Esophagus squamous epithelium (tissue), 5 donors: ENCODE measurements at places on chromosomes 5 and 9. TPM values are rescaled to one million over a fixed set of nuclear protein-coding genes. Genes with fewer than 3 reads are reported as not detected.
A peak's percentile ranks its signal among the peaks of the same experiment; 100 is the strongest.

C5orf52 gene
- not detected for total RNA-seq

WNT8A gene
- not detected for total RNA-seq

GGTA1 gene
- 29.9 TPM for total RNA-seq

STPG3 gene
- total RNA-seq: not detected

CAMK4 gene
- total RNA-seq: 2.7 TPM

NMUR2 gene
- total RNA-seq: not detected

GRXCR2 gene
- not detected for total RNA-seq

- no peak for DNase-seq
- H3K27me3 ChIP-seq: no peaks in the 10 kb centered on the region
- H3K4me1 ChIP-seq: no peaks in the 10 kb centered on the region
- H3K4me3 ChIP-seq: no peak overlapping the region
Observed at GRCh38 chr5:84259283-84260045, 125.2 kb downstream of the EDIL3 start.

DNA sequence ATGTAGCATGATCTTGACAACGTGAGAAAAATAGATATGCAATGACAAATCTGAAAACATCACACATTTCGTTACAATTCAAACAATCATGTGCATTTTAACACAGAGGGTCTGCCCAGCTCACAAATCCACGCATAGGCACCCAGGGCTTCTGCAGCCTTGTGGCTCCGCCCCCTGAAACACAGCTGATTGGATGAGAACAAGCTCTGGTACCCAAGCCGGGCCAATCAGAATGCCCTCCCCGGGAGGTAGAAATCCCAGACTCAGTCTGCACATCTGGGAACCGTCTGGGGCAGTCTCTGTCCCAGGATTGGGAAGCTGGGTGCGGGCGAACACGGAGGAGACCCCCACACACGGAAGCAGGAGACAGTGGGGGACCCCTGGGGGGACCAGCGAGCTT is 137.5 kb downstream of the GAPVD1 start:
- H3K27me3 ChIP-seq: no peaks in the 10 kb centered on the region
- DNase-seq: no peak
- no peak overlapping the region for H3K4me3 ChIP-seq
- no peaks in the 10 kb centered on the region for H3K4me1 ChIP-seq
- no peak overlapping the region for H3K27ac ChIP-seq

DNA sequence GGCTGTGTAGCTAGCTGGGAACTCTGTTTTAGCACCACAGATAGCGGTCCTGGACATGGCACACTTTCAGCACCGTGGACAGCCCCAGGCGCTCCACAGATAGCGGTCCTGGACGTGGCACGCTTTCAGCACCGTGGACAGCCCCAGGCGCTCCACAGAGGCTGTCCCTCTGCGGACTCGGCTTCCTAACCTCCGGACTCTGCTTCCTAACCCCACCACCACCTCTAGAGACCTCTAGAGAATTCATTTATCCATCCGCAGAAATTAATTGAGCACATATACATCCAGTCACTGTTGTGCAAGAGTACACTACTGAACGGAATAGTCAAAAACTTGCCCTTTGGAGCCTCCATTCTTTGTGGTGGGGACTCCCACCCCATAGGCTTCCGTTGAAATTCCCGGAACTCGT is 27.4 kb downstream of the UNC5A start:
- H3K27me3 ChIP-seq: no peaks in the 10 kb centered on the region
- no peaks in the 10 kb centered on the region for H3K4me1 ChIP-seq
- H3K27ac ChIP-seq: no peak overlapping the region
- DNase-seq: no peak

DNA sequence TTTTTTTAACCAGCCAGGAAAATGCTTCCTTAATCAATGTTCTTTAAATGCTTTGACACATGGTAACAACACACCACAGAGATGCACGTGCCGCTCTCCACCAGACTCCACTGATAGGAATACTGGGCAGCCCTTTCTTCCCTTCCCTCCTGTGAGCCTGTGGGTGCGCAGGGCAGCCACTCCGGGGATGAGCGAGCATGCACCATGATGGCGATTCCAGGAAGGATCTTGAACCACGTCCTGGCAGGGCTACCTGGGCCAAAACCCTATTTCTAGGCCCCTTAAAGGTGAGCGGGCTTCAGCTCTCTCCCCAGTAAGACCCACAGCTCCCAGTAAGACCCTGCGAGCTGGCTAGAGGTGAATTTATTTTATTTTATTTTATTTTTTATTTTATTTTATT is 128.2 kb downstream of the MVB12B start:
- no peak overlapping the region for H3K27ac ChIP-seq
- DNase-seq: no peak
- H3K36me3 ChIP-seq: no peaks in the 10 kb centered on the region
- no peak overlapping the region for H3K4me3 ChIP-seq
- no peaks in the 10 kb centered on the region for H3K27me3 ChIP-seq
- no peaks in the 10 kb centered on the region for H3K4me1 ChIP-seq

DNA sequence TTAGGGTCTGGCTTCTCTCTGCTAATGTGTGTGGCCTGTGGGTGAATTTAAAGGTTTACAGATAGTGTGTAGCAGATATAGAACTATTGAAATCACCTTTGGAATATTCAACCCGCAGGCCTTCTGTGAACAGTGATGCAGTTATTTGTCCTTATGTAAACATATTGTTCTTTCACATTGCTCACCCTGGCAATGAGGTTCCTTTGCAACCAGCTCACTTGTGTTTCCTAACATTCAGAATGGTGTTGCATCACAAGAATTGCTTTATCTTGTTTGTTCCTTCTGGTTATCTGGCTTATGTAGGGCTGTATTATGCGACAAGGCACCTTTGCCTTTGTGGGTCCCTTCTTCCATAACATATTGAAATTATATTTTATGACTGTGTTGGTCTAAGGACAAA is 370.3 kb downstream of the NNT start:
- no peaks in the 10 kb centered on the region for H3K27me3 ChIP-seq
- H3K4me1 ChIP-seq: no peaks in the 10 kb centered on the region
- H3K4me3 ChIP-seq: no peak overlapping the region
- no peak for DNase-seq

- H3K27ac ChIP-seq: peak overlapping the region; percentile 68
- DNase-seq: no peak
Observed at GRCh38 chr9:129451089-129451656, 169.7 kb downstream of the C9orf50 start.

DNA sequence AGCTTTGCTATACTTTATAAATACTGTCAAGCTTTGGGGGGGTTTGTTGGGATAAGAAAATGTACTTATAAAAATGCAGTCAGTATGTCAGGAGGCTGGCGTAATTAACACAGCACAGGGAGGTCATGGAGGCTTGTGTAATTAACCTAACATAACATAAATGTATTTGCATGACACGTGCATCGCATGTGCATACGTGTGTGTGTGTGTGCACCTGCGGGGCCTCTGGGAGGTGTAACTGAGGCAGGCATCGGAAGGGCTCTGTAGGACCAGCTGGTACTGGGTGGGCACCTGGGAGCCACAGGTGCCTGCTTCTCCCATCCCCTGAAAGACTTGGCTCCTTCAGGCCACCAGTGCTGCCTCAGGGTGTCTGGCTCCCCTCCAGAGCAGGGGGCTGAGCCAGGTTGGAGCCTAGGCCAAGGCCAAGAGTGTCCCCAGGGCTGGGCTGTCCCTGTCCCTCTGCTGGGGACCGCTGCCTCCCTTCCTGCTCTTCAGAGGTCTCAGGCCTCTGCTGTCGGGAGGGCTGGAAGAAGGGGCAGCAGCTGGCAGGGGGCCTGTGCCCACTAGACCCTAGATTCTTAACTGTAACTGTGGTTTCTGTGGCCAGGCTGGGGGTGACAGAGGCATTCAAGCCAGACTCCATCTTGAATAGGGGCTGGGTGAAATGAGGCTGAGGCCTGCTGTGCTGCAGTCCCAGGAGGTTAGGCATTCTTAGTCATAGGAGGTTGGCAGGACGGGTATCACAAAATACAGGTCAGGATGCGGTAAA is 9.0 kb downstream of the FCN2 start:
- no peak overlapping the region for H3K27ac ChIP-seq
- H3K4me1 ChIP-seq: no peaks in the 10 kb centered on the region
- no peak overlapping the region for H3K4me3 ChIP-seq
- DNase-seq: no peak
- H3K36me3 ChIP-seq: no peaks in the 10 kb centered on the region
- H3K27me3 ChIP-seq: no peaks in the 10 kb centered on the region

- no peak overlapping the region for H3K27ac ChIP-seq
- no peak for DNase-seq
- H3K4me1 ChIP-seq: no peaks in the 10 kb centered on the region
- no peak overlapping the region for H3K4me3 ChIP-seq
- no peaks in the 10 kb centered on the region for H3K27me3 ChIP-seq
Observed at GRCh38 chr5:42555797-42556196, 132.6 kb downstream of the GHR start.

DNA sequence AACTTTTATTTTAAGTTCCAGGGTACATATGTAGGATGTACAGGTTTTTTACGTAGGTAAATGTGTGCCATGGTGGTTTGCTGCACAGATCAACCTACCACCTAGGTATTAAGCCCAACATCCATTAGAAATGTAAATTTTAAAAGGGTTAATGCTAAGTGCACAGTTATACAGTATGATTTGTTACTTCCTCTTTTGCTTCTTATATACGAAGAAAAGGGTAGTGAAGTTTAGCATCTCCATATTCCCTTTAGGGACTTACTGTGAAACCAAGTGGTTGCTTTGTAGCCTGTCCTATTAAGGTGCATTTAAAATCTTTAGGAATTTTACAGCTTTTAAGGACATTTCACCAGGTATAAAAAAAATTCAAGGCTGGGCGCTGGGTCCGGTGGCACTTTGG is 46.4 kb downstream of the RBM27 start:
- H3K27me3 ChIP-seq: no peaks in the 10 kb centered on the region
- H3K4me3 ChIP-seq: no peak overlapping the region

GRCh38 chr5:3351581-3352442 is 243.8 kb upstream of the IRX1 start:
- H3K4me1 ChIP-seq: no peaks in the 10 kb centered on the region
- no peak overlapping the region for H3K27ac ChIP-seq
- H3K27me3 ChIP-seq: no peaks in the 10 kb centered on the region
- no peaks in the 10 kb centered on the region for H3K36me3 ChIP-seq
- DNase-seq: no peak
- no peak overlapping the region for H3K4me3 ChIP-seq

- peak overlapping the region; percentile 67 for H3K4me3 ChIP-seq
- no peak overlapping the region for H3K27ac ChIP-seq
- no peak for DNase-seq
- H3K27me3 ChIP-seq: no peaks in the 10 kb centered on the region
Observed at GRCh38 chr9:100474082-100474923, 1.4 kb downstream of the TMEFF1 start.

GRCh38 chr5:94025788-94026473 is 284.5 kb upstream of the POU5F2 start:
- H3K27ac ChIP-seq: no peak overlapping the region
- H3K27me3 ChIP-seq: no peaks in the 10 kb centered on the region
- no peak overlapping the region for H3K4me3 ChIP-seq
- H3K36me3 ChIP-seq: no peaks in the 10 kb centered on the region
- DNase-seq: no peak
